ENCODE measurements at places on chromosomes 11 and 22.
A peak's percentile ranks its signal among the peaks of the same experiment; 100 is the strongest.

DNA sequence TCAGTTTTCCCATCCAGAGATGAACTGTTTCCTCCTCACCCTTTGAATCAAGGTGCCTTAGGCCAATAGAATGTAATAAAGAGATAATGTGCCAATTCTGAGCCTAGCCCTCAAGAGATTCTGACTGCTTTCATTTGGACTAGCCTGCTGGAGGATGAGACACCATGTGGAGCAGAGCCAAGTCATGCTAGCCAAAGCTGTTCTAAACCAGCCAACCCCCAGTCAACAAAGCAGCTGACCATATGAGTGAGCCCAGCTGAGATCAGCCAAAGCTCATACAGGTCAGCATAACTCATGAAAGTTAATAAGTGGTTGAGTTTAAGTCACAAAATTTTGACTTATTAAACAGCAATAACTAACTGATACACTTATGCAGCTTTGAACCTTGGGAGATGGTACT lies 66.7 kb upstream of the DBX1 start:
- DNase-seq = no peak

DNA sequence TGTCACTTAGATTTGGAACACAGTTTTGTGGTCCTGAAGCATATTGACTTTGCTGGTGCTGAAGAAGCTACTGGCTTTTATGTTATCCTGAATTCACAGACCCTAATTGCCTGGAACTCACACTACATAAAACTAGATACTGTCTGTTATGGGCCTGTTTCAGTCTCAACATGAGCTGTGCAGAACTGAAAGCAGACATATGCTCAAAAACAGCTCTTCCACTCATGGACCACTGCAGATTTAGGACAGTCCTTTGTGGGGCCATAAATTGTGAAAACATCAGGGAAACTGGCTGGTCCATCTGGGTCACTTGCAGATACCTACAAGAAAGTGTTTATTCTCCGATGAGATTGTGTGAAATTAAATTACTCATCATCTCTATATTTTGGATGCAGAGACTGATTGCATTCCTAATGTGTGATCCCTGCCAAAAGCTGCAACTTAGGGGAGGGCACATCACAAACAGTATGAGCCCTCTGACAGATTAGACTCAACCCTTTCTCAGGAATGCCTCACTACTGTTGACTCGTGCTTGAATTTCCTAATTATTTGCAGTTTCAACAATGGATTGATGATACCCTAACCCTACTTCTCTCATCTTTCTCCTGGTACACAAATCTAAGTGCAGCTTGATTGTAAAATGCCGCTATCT lies 10.2 kb upstream of the CLNS1A start:
- no peak for DNase-seq

DNA sequence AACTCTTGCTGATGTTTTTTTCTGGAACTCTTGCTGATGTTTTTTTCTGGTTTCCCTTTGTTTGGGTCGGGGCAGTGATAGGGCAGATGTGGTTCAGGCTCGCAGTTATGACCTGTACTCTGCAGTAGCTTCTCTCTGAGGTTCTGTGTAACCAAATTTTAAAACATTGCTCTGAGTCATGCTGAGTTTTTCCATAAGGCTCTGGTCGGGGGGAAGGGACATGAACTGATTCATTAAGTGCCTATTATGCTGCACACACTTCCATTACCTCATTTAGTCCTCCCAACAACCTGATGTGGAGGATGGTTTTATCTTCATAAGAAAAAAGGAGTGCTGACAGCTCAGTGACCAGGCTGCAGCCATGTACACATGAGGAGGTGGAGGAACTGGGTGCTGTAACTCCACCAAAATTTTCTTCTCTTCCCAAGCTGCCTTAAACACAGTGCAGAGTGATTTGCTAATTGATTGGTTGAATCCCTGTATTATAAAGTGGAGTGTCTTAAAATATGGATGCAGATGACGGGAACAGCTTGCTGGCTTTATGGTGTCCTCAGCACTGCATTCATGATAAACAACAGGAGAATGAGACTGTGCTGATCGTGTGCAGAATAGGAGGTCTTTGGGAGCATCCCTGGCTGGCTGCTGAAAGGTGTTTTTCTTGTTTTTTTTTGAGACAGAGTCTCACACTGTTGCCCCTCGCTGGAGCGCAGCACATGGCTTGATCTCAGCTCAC lies 19.1 kb downstream of the TNRC6B start:
- DNase-seq = peak; percentile 41

DNA sequence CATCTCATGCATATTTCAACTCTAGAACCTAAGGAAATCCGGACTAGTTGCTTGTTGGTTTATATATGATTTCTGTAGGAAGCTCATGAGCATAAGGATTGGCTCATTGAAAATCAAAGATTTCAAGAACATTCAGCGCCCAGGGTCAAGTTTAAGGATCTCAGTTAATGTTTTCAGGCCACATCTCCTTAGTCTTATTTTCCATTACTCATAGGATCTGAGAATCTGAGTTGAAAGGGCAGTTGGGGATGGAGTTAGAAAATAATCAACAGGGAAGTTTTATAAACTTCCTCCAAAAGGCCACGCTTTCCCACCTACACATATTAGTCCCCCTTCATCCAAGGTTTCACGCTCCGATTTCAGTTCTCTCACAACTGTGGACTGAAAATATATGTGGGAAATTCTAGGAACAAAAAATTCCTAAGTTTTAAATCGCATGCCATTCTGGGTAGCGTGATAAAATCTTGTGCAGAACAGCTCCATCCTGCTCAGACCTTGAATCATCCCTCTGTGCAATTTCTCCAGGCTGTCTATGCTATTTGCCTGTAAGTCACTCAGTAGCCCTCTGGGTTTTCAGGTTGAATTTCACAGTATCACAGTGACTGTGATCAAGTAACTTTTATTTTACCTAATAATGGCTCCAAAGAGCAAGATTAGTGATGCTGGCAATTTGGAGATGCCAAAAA lies 160.2 kb downstream of the KIRREL3 start:
- no peak for DNase-seq

DNA sequence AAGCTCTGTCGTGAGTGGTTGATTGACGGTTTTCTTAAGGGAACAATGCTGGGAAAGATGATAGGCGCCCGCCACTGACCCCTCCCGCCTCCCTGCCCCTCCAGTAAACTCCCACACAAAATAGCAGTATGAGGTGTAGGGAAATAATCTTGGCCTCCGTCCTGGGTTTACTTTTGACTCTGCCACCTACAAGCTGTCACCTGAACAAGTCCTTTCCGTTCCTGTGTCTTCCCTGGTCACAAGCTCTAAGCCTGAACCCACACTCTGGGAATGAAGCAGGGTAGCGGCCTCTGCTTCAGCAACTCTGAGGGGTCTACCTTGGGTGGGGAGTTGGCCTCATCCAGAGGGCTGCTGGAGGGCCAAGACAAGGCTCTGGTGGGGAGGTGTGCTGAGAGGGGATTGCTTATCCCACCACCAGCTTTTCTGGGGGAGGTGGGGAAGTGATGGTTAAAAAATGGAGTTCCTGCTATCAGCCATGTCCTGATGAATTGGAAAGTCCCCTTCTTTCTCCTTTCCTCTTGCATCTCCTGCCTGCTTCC lies 87.8 kb downstream of the CEP164 start:
- no peak for DNase-seq

GRCh38 chr11:83782329-83782728 lies 496.2 kb upstream of the CCDC90B start:
- DNase-seq = no peak

DNA sequence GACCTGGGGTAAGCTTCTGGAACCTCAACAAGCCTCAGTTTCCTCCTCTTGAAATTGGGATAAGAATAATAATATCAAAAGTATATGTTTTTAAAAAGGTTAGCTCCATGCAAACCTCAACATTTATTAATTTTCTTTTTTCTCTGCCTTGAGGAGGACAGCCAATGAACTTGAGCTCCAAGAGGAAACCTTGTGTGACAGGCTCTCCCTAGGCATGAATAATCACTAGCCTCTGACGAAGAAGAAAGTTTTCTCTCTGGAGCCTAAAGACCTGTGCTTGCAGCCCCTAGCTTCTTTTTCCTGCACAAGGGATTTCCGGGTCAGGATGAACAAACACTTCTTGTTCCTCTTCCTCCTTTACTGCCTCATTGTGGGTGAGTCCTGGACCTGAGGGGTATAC lies at the start of gene PATE3:
Gene PATE3, plus strand, starts transcription at position 301 of the 400 bp plus-strand sequence. Its CDS starts 25 bp downstream, at position 326.
- no peak for DNase-seq

- no peak for DNase-seq
These were observed 974 bp downstream of the PPIL2 start for GRCh38 chr22:21666786-21667185.
